ENCODE measurements at places on chromosomes 5 and 9.
A peak's percentile ranks its signal among the peaks of the same experiment; 100 is the strongest.

DNA sequence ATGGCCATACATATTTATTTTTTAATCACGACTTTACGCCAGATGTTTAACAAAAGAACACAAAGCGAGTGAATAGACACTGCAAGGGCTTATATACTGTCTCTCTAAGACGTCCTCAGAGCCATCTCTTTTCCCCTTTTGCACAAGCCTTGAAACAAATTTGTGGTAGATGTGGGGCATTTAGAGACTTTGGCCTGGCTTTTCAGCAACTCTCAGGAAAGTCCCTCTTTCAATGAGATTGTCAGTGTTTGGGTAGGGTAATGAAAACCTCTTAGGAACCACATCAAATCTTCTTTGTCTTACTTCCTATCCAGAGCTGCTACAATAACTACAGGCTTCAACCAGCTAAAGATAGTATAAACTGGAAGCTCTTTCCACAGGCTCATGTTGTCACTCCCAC, 380.0 kb downstream of the ANXA1 start:
- no peak for DNase-seq

DNA sequence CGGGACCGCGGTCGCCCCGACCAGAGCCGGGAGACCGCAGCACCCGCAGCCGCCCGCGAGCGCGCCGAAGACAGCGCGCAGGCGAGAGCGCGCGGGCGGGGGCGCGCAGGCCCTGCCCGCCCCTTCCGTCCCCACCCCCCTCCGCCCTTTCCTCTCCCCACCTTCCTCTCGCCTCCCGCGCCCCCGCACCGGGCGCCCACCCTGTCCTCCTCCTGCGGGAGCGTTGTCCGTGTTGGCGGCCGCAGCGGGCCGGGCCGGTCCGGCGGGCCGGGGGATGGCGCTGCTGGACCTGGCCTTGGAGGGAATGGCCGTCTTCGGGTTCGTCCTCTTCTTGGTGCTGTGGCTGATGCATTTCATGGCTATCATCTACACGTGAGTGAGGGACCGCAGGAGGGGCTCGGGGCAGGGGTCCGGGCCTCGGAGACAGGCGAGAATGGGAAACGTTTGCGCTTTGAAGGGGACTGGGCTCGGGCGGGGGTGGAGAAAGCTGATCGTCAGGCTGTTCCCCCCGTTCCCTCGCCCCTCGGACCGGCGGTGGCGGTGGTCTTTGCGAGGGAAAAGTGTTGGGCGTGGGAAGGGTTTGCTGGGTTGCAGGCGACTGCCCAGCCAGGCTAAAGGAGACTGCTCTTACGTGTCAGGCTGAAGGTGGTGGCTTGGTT, 457 bp downstream of the UGCG start:
- DNase-seq: peak; percentile 5

DNA sequence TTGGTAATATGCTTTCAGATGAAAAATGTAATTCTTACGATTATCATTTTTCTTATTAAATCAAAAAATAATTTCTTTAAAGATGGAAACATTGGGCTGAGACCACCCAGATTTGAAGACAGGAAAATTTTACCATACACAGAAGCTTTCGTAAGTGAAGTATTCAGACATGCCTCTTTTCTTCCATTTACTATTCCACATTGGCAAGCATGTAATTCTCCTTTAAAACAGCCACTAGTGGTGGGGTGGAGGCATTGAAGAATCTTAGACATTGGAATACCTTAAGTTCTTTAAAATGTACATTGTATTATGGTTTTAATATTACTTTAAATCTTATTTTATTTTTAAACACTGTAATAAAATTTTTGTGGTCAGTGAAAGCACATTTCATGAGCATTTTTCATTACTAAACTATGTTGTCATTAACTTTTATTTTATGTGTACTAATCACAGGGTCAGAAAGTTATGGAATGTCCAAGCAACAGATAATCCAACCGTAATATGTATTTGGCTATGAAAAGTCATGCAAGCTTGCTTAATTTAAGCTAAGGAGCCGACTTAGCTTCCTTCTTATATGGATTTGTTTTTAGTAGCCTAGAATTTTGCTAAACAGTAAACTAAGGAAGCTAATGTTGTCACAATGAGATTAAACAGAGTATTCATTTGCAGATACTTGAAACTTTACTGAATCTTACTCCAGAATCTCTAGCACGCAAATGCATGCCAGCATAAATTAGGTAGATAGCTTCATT, 97.4 kb upstream of the ALDH1A1 start:
- no peak for DNase-seq

- peak; percentile 5 for DNase-seq
Measured at GRCh38 chr9:111661802-111662521, 557 bp downstream of the GNG10 start.

GRCh38 chr5:178677429-178677828, 50.6 kb upstream of the CLK4 start:
- no peak for DNase-seq

- DNase-seq: no peak
Measured at GRCh38 chr5:127001621-127002296, 28.6 kb downstream of the MARCHF3 start.

GRCh38 chr5:175567954-175568353, 89.6 kb downstream of the SFXN1 start:
- no peak for DNase-seq

DNA sequence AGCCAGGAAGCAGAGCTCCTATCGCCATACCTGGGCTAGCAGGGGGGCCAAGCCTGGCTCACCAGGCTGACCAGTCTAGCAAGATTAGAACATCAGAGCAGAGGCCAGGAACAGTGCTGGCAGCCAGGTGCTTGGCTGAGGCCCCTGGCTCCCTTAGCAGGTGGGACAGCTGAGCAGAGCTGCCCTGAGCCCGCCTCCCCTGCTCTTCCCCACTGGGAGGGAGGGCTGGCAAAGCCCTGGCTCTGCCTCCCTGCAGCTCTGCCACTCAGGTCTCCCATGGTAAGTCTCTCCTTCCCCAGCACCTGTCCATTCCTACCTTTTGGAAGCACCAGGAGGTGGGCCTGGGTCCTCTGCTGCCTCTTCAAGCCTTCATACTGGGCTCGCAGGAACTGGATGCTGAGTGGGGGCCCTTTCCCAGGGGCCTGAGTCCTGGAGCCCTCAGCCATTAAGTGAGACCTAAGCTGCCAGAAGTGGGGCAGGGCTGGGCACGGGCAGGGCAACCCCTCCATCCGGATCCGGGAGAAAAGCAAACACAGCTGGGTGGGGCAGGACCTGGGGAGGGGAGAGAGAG, 803 bp downstream of the C9orf152 start:
- no peak for DNase-seq

GRCh38 chr9:103183701-103184171, 188.6 kb downstream of the CYLC2 start:
- DNase-seq: no peak

DNA sequence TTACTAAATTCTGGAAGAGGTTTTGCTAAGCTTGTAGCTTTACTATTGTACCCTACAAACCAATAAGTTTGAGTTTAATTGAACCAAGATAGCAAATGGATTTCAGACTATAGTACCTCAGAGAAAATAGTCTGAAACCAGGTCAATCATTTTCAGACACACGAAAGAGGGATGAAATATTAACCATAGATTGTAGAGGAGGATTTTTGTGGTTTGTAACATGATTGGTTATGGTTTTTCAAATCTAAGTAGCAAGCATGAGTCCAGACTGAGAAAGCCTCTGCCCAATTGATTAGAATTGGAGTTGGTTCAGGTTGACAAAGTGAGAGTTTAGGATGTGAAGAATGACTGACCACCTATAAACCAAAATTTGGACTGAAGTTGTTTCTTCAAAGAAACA, 562.7 kb upstream of the DMAC1 start:
- DNase-seq: no peak

DNA sequence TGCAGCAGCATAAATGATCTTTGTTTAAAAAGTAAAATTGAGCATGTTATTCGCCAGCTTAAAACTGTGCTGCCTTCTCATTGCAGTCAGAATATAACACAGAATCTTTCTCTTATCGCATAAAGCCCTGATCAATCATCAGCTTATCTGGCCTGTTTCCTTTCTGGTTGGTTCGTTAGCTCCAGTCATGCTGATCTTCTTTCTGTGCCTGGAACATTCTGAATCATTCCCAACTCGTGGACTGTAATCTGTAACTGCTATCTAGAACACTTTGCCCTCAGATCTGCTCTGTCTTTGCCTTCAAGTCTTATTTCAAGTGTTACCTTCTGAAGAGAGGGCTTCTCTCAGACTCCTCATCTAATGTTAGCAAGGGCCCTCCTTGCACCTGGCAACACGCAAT, 11.9 kb upstream of the FER start:
- DNase-seq: no peak

DNA sequence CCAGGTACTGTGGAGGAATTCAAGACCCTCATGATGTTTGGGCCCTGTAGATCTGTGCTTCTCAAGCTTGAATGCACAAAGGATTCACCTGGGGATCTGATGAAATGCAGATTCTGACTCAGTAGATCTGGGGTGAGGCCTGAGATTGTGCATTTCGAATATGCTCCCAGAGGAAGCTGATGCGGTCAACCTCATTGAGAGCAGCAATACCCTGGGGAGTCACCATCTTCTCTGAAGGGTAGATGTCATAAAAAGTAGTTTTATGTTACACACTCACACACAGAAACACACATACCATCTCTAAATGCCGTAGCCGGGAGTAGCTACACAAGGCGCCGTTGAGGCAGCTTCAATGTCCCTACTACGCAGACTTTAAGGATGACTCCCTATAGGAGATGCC, 55.8 kb upstream of the CPEB4 start:
- no peak for DNase-seq

DNA sequence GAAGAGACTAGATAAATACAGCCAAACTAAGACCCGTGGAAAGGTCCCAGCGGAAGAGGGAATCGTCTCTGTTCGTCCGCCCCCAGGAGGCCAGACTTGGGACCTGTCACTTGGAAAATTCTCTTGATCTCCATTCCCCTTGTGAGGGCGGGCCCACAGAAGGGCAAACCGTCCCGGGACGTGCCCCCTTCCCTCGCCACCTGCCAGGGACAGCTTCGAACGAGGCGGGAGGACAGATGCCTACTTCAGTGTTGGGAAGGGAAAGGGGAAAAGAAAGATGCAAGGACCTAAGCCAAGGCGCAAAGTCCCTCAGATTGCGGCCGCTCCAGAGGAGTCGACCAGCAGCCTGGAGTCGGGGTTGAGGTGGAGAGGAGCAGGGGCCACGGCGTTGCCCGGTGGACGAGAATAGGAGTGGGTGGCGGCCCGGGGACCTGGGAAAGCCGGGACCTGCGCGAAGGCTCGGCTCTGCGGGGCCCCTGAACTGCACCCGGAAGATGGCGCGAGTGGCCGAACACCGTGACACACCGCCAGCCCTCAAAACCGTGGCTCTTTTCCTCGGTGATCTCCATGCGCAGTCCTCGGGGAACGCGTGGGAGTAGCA, 4.4 kb upstream of the EBF1 start:
- no peak for DNase-seq
